ENCODE measurements at places on chromosomes 13 and 19. TPM values are rescaled to one million over a fixed set of nuclear protein-coding genes. Genes with fewer than 3 reads are reported as not detected.

DNA sequence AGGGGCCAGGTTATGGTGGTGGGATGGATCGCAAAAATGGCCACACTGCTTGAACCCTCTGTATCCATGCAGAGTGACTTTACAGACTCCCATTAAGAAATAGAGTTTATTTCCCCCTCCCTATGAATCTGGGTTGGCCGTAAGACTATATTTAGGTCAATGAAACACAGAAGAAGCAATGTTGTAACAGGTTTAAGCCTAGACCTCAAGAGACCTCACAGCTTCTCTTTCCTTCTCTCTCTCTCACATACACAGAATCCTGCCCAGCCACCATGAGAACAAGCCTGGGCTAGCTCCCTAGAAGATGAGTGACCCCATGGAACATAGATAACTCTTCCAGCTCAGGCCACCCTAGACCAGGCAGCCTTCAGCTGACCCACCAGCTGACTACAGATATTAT, 21.0 kb upstream of the FBL start:
- no peak for DNase-seq

- DNase-seq = no peak
Measured at GRCh38 chr19:28744943-28745342, 468.0 kb downstream of the UQCRFS1 start.

DNA sequence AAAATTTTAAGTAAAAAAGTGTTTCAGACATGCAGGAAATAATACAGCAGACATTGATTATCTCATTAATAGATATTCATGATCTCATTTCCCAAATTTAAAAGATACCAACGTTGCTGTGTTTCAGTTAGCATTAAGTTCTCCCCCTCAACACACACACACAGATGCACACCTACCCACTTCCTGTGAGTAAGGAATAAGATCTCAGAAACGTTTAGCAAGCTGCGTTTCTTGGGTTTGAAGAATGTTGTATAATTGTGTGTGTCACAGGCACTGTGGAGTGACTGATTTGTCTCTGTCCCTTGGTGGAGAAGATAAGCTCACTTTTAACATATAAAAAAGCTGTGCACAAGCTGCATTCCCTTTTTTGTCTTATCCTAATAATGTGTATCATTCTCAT, 196.8 kb downstream of the PDS5B start:
- DNase-seq = peak; percentile 67

GRCh38 chr13:60765700-60766411, 368.8 kb downstream of the TDRD3 start:
- DNase-seq = no peak

DNA sequence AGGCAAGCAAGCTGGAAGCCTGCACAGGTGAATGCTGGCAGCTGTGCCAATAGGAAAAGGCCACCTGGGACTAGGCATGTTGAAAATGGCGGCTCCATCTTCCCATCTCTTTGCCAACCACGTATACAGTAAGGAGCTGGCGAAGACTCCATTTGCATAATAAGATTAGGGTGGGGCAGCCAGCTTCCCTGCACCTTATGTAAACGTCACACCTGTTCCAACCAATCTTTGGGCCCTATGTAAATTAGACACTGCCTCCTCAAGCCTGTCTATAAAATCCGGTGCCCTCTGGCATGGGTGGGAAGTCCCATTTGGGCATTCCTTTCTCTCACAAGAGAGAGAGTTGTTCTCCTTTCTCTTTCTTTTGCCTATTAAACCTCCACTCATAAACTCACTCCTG, 16.8 kb downstream of the ADGRE2 start:
- no peak for DNase-seq

GRCh38 chr13:51922771-51923480, 61.2 kb downstream of the CCDC70 start:
- no peak for DNase-seq

DNA sequence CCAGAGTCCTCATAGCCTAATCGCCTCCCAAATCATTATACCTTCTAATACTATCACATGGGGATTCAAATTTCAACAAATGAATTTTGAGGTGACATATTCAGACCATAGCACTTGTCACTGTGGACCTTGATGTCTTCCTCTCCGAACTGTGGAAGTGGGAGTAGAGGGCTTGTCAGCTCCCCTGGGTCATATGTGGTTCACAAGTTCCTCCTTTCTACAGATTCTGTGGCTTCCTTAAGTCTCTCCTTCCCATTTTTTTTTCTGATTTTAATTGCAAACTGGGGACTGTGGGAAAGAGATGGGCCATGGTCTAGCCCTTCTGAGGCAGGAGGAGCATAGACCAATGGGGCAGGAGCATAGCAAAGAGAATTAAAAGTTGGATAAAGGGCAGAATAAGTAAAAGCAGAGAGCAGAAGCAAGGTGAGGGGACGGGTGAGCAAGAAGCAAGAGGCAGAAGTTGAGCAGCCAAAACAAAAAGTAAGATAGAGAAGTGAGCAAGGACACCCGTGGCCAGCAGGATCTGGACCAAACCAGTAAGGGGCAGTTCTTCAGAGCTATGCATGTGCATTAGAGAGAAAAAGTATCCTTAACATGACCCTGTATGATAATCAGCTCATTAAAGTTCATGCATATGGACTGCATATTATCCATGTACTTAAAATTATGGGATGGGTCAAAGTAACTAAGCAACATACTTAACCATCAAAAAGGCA, 2.6 kb upstream of the SIGLEC7 start:
- no peak for DNase-seq

GRCh38 chr13:98577836-98578285, 954 bp upstream of the STK24 start:
- DNase-seq = no peak

GRCh38 chr19:9735986-9736385, 32.6 kb downstream of the ZNF846 start:
- DNase-seq = no peak

- no peak for DNase-seq
Measured at GRCh38 chr13:68050761-68051160, 820.6 kb upstream of the PCDH9 start.

DNA sequence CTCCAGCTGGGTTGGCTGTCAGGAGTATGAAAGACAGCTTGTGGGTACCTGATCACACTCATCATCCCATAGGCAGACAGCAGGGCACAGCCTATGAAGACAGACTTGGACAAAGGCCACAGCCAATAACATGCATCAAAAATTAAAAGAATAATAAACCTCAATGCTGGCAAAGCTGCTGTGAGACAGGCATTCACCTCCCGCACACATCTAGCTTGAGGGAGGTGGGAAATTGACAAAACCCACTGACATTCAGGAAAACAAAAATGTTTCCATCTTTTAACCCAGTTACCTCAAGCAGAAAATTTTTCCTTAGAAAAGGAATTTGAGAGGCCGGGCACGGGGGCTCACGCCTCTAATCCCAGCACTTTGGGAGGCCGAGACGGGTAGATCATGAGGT, 14.4 kb downstream of the IL12RB1 start:
- DNase-seq = no peak

GRCh38 chr19:19218911-19219310, 7.2 kb downstream of the NCAN start:
- DNase-seq = no peak

GRCh38 chr19:55492362-55492944, 4.2 kb downstream of the SSC5D start:
- no peak for DNase-seq

DNA sequence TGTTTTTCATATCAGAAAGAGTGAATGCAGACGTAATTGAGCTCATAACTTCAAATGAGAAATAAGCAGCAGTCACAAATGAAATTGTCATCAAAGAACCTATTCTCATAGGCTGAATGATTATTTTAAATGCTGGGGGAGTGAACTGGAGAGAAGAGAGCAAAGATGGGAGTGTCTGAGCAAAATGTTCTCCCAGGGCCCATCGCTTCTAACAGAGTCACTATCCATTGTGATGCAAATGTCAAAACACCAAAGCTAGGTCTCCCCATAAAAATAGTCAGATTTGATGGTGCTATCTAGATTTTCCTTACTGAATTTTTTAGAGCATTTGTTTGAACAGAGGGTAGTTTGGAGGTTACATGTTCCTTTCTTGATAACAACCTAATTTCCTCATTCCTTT, 278.7 kb downstream of the PCDH9 start:
- DNase-seq = no peak

DNA sequence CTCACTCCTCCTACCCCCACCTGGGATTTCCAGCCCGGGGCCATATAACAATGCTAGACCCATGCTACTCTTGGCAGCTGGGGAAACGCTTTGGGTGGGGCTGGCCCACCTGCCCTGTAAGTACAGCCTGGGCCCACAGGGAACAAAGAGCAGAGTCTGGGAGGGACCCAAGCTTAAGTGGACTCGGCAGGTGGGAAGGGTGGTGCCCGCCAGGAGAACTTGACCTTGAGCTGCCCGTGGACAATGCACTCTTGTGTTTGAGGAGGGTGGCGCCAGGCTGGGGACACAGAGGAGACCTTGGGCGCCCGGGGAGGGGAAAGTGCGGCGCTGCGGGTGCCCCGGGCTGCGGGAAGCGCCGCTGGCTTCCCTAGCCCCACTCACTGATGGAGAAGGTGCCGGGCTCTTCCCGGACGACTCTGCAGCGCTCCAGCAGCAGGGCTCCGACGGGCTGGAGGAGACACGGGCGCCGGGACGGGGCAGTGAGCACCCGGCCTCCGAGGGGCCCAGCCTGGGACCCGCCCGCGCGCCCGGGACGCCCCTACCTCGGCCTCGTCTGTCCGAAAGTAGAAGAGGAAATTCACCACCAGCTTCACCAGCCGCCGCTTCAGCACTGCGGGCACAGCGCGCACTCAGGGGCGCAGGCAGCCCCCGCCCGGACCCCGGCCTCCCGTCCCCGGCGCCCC, 607 bp downstream of the PLEKHJ1 start:
- DNase-seq = no peak

- no peak for DNase-seq
Measured at GRCh38 chr13:80823472-80823871, 482.5 kb upstream of the SPRY2 start.

DNA sequence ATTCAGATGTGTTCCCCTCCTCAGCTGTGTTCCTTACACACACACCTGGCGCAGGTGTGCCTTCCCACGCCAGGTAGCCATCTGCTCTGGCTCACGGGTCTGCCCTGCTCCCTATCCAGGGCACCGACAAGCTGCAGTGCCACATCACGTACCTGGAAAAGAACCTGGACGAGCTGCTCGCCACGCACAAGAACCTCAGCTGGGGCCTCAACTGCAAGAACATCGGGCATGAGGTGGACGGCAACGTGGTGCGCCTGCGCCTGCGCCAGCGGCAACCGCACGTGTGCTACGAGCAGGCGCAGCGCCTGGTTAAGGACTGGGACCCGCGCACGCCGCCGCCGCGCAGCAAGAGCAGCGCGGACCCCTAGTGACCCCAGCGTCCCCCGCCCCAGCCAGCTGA, 26.5 kb upstream of the CASP14 start:
- DNase-seq = no peak

DNA sequence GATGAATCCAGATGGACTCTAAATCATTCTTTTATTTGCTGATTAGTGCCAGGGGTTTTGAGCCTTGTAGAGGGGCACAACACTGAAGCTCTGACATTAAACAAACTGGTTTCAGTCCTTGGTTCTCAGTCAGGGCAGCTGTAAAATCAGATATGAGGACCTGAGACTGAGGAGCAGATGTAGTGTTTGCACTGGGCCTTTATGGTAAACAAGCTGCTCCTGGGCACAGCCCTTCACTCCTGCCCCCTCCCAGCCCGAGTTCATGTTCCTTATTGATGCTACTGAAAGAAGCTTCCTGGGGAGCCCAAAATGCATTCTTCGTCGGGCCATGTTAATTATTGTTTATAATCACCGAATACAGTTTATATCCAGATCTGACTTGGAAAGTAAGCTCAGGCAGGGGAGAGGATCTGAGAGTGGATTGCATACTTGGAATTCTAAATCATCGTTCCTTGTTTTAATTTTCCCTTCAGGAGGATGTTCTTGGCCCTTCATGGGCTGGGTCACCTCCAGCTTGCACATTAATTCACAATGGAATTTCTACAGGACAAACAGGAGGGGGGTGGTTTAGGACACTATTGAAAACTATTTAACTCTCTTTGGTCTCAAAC, 213.5 kb downstream of the FGF9 start:
- no peak for DNase-seq

DNA sequence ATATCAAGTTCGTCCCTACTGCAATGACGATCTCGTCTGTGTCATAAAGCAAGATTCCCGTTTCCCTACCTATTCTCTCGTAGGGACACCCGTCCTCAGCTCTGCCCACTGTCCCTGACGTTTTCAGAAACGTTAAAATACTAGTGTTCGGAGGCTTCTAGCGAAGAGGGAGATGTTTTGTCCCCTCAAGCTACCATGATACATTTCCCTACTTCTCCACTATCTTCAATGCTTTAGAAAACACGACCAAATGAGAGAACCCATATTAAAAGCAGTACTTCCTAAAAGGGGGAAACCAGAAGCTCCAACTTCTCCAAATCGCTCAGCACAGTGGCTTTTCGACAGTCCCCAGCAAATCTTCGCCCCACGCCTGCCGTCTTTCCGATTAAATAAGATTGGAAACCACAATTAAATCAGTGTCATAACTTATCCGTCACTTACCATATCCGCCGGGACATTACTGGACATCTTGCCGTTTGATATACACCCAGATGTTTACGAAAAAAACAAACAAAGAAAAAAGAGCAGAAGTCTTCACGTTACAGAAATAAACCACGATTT, 1.3 kb downstream of the UBL3 start:
- peak; percentile 22 for DNase-seq

GRCh38 chr19:39969681-39970424, 1.1 kb upstream of the PSMC4 start:
- no peak for DNase-seq

SYNGR4 gene
- polyA plus RNA-seq = not detected

EID2 gene
- polyA plus RNA-seq = 10.4 TPM

CYP2A6 gene
- polyA plus RNA-seq = not detected

NTF4 gene
- 0.09 TPM for polyA plus RNA-seq

KLK5 gene
- not detected for polyA plus RNA-seq

AP1M2 gene
- 0.17 TPM for polyA plus RNA-seq

DCT gene
- polyA plus RNA-seq = not detected

PSG6 gene
- polyA plus RNA-seq = not detected

FXYD3 gene
- not detected for polyA plus RNA-seq

ZNF28 gene
- polyA plus RNA-seq = 3.5 TPM

IGFL4 gene
- not detected for polyA plus RNA-seq

All from IMR-90 (cell line).